ENCODE measurements at places on chromosomes 3 and 15.

- DNase-seq, result no peak
Observed at GRCh38 chr15:45522328-45523165, at the start of gene SLC30A4. Gene SLC30A4 (minus strand): TSS chr15:45522755. CDS start chr15:45522354, 401 bp downstream.

DNA sequence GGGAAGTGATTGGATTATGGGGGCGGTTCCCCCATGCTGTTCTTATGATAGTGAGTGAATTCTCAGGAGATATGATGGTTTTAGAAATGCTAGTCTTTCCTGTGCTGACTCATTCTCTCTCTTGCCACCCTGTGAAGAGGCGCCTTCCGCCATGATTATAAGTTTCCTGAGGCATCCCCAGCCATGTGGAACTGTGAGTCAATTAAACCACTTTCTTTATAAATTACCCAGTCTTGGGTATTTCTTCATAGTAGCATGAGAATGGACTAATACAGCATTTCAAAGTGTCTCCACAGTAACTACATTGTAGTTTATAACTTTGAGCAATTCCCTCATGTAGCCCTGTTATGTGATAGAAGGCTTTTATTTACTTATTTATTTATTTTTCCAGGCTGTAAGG, 128.8 kb upstream of the CHRNA7 start:
- no peak for DNase-seq

GRCh38 chr15:95457520-95457919, 873.0 kb upstream of the NR2F2 start:
- DNase-seq, result no peak

- DNase-seq, result no peak
Observed at GRCh38 chr3:119989981-119990655, 104.1 kb downstream of the GSK3B start.

- DNase-seq, result no peak
Observed at GRCh38 chr3:140545756-140546155, 132.1 kb upstream of the TRIM42 start.

DNA sequence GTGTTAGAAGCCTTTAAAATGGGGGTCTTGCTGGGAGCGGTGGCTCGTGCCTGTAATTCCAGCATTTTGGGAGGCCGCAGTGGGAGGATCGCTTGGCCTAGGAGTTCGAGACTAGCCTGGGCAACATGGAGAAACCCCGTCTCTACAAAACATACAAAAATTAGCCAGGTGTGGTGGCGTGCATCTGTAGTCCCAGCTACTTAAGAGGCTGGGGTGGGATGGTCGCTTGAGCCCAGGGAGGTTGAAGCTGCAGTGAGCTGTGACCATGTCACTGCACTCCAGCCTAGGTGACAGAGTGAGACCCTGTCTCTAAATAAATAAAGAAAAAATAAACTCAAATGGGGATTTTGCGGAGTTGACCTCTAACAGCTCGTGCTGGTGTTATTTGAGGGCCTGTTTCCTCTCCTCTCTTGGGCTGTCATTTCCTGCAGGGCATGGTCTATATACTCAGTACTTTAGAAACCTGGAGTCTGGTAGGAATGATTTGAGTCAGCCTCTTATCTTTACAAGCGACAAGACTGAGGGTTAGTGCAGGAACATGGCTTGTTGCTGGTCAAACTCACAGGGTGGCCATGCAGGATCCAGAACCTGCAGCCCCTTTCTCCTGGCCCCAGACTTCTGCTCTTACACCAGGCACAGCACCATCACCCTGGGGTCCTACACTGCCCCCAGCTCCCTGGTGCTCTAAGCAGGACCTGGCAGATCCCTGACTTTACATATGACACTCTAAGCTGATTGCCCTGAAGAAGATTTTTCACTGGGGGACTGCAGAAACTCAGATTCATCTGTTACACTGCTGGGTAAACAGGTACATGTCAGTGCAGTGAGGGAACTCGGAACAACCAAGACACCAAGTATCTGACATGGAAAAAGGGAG, 15.1 kb downstream of the EHD4 start:
- peak; percentile 60 for DNase-seq

DNA sequence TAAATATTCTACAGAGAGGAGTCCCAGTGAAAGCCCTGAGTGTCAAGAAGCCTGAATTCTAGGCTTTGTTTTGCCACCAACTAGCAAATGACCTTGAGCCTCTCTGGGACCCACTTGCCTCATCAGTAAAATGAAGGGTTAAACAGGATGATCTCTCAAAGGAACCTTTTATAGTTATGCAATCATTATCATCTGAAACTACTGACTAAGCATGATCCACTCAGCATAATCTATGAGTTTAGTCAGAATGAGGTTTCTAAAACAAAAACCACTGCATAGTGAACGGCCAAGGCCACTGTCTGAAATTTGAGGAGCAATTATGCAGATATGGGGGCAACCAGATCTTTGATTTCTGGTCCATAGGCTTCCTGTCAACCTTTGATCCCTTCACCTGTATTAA, 319.0 kb downstream of the MECOM start:
- DNase-seq, result no peak

DNA sequence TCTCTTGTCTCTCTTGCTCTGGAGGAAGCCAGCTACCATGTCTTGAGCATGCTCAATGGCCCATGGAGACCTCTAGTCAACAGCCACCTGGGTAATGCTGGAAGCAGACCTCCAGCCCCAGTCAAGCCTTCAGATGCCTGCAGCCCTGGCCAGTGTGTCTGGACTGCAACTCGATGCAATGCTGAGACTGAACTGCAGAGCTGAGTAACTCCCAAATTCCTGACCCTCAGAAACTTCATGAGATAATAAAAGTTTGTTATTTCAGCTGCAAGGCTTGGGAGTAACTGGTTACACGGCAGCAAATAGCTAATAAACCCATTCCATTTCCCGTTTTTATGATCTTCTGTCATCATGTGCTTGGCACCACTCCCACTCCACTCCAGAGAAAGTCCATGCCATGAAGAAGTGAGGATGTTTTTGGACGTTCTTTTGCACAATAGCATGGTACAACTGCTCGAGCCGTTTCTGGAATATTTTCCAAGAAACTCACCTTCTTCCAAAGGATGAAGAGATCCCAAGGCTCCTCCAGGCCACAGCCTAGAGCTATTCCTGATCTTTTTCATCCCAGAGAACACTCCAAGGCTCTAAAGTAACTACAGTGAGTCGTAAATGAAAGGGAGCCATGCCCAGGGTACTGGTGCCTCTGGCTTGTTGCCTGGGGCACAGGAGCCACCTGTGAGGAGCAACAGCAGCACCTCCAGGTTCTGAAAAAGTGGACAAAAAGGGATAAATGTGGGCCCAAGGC, 72.0 kb upstream of the KLF13 start:
- no peak for DNase-seq

GRCh38 chr15:51313074-51313393, 25.4 kb downstream of the CYP19A1 start:
- DNase-seq, result no peak

GRCh38 chr3:131739211-131739610, 236.4 kb upstream of the MRPL3 start:
- no peak for DNase-seq

- no peak for DNase-seq
Observed at GRCh38 chr3:150348500-150348899, 59.6 kb upstream of the TSC22D2 start.

DNA sequence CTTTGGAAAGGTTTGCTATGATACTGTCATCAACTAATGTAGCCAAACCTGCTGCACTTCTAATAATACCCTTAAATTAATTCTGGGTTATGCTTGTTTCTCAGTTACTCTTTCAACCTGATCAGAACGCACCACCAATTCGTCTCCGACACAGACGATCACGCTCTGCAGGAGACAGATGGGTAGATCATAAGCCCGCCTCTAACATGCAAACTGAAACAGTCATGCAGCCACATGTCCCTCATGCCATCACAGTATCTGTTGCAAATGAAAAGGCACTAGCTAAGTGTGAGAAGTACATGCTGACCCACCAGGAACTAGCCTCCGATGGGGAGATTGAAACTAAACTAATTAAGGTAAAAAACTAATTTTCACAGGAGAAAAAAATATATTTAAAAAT, 7.9 kb upstream of the RPLP1 start:
- DNase-seq, result no peak

GRCh38 chr3:5898106-5898505, 710.6 kb downstream of the EDEM1 start:
- DNase-seq, result no peak

DNA sequence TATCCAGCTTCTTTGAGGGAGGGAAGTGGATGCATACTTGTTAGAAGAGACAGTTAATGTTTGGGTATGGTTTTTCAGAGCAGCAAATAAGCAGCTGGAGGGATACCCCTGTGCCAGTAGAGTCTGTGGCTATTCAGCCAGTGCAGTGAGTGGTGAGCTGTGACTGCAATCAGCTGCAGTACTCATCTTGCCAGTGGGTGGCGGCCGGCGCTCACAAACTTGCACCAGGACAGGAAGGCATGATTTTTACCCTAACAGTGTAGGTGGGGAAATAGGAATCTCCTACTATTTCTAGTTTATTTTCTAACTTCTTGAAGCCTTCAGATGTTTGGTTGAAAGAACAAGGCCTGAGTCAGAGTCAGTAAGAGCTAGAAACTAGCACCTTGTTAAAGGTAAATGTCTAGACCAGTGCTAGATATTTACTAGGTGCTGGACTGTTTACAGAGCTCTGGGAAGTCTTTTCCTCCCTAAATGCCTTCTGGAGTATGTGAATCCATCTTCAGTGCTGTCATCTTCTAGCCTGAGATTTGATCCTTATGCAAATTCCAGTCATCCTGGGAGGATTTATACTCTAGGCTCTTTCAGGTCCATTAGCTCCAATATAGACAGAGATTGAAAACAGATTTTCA, 23.6 kb downstream of the TIMP4 start:
- no peak for DNase-seq

DNA sequence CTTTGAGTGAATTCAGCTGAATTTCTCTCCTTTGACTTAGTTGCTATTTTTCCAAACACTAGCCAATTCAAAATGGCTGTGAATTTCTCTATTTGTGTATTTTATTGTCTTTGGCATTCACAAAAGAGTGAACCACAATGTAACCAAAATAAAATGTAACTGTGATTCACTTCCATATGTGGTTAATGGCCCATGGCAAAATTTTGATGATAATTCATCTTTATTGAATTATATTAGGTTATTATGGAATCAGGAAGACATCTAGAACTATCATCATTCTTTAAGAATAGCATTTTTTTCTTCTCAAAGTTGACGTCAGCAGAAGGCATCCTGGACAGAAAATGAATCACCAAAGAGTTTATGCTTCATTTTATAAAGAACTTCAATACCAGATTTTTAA, 705.3 kb upstream of the NAALADL2 start:
- no peak for DNase-seq

DNA sequence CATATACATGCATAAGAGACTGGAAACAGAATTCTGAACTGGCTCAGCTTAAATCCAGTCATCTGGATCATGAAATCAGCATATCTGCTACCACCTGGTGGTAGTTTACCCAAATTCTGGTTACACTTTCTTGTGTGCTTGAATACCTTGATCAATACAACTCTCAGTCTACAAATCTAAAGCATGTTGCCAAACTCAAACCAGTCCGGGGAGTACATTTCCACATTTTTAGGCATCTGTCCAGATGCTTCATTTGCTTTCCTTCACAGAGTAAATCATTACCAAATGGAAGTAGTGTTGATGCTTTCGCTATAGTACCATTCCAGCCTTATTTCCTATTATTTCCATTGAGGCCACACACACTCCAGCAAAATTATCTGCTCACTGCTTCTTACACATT, 126.4 kb downstream of the P2RY1 start:
- DNase-seq, result peak; percentile 12

- DNase-seq, result no peak
Observed at GRCh38 chr3:123246866-123247265, 45.1 kb downstream of the SEC22A start.

GRCh38 chr15:87566236-87566635, 690.3 kb downstream of the NTRK3 start:
- DNase-seq, result no peak

- no peak for DNase-seq
Observed at GRCh38 chr15:76108021-76108723, 48.4 kb downstream of the TMEM266 start.

GRCh38 chr3:4432259-4432658, 34.8 kb downstream of the SUMF1 start:
- no peak for DNase-seq

- no peak for DNase-seq
Observed at GRCh38 chr3:141530415-141530768, 43.6 kb downstream of the RASA2 start.

- DNase-seq, result no peak
Observed at GRCh38 chr3:126480206-126480605, 4.5 kb upstream of the ZXDC start.

- no peak for DNase-seq
Observed at GRCh38 chr15:97501291-97501690, 459.2 kb upstream of the ARRDC4 start.

DNA sequence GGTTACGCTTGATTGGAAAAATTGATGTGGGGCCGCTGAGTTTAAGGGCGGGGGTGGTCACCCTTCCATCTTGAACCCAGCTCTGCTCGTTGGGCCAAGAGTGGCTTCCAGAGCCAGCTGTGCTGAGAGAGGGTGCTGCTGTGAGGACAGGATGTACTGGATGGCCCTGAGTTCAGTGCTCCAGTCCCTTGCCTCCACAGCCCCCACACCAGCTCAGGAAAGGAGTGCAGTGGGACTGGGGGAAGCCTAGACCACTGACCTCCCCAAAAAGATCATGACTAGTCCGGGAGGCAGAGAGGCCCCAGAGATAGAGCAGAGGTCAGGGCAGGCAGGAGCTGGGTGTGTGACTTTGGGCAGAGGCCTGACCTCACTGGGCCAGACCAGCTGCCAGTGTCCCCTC, 4.0 kb upstream of the PTH1R start:
- no peak for DNase-seq

- no peak for DNase-seq
Observed at GRCh38 chr3:99638167-99638948, at the start of gene COL8A1. Gene COL8A1 (plus strand): TSS chr3:99638594. CDS start chr3:99790683, 152,089 bp downstream.

DNA sequence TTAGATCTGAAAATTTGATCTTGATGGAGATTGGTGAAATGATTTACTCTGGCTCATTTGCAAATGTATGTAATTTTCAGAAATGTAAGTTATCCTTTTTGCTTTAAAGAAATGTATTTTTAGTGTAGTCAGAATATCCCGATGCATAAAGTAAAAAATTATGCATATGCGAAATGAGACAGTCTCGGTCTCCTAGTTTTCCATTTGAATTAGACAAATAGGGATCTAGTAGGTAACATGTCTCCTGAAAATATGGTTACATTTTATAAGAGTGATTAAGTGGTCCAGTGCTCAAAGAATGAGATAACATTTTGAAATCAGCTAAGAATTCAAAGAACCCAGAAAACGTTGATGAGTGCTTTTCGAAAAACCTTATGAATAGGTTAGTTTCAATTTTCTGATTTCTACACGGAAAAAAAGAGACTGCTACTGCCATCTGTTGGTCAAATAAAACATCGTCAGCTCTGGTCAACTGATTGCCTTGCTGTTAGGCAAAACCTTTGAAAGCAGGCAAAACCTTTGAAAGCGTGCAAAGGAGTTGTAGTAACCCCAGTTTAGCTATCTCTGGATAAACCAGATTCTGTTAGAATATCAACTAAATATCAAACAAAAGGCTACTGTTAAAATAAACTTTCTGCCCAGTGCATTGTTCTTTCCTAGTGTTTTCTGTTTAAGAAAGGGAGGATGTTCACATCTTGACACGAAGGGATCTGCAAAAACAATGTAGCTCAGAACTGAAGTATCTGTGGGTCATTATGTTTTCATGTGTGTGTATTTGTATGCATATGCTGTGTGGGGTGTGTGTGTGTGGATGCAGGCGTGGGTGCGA, 59.3 kb upstream of the CHMP2B start:
- peak; percentile 10 for DNase-seq

Data from GM12864 (cell line).